ENCODE measurements at places on chromosomes 5 and 9.
A peak's percentile ranks its signal among the peaks of the same experiment; 100 is the strongest.

DNA sequence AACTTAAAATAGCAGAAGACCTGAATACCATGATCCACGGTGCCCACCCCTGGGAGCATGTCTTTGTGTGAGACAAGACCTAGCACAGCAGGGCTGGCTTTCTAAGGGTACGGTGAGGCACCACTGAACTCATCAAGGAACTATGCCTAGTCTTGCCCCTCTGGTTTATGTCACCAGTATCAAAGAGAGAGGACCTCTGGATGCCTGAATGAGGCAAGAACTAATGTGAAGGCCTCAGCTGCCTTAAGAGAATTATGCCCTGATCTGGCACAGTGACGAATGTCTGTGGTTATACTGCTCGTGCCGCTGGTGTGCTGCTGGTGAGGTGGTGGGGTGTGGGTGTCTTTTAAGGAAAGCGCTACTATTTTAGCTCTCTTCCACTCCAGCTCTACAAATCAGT lies 23.0 kb downstream of the NREP start:
- no peak for DNase-seq

DNA sequence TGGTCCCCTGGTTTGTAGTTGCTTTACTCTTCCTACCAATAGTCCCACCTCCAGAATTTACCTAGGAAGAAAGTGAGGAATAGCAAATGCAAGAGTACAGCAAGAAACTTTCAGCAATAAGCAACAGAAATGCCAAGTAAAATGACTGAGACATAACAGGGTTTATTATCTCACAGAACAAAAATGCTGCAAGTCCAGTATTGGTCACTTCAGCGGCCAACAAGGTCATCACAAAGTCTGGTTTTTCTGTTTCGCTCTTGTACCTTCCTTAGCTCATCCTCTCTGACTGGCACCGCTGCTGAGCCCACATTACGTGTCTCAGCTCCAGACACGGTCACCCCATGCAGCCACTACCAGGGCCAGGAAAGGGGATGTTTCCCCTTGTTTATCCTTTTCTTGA lies 82.7 kb downstream of the RFK start:
- no peak for DNase-seq

DNA sequence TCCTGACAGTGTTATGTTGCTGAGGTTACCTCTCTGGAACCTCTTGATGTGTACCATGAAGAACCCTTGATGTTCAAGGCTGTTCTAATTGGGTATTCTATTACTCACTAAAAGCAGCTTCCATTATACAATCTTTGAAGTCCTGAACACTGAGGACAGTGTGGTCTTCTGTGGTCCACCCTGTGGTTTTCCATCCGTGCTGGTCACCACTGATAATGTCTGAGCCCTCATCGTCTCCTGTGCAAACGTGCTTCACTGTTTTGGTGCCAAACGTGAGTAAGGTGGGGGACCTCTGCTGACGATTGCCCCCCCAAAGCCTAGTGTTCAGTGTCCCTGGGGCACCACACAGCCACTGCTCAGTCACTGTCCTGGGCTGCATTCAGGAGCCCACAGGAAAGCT lies 259.7 kb upstream of the ANKRD55 start:
- no peak for DNase-seq

DNA sequence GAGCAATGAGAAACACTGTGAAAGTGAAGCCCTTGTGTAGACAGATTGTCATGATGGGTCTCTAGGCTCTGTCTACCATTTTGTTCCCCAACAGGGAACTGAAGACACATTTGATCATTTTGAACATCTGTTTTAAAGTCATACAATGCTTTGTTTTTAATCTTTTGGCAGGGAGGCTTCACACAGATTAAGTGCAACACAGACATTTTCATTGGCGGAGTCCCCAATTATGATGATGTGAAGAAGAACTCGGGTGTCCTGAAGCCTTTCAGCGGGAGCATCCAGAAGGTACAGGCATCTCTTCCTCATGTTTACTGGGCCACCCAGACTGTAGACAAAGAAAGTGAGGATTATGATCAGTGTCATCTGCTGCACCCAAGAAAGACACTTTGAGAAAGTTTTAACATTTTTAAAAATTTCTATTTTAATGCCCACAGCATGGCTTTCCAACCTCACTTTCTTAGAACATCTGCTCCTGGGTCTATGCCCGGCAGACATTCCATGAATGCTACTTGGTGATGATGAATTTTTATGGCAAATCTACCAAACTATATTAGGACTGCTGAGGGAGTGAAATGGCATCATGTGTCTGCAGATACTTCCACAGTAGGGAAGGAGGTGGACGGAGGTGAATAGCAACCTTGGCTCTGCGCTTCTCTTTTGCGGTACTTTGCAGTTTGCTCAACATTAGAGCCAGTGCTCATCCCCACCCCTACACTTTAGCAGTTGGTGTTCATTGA lies 121.3 kb downstream of the LIFR start:
- DNase-seq: no peak

GRCh38 chr9:93094658-93095204 lies 1.3 kb upstream of the CARD19 start:
- DNase-seq: peak; percentile 80

GRCh38 chr9:37187292-37187691 lies 66.9 kb downstream of the ZCCHC7 start:
- peak; percentile 36 for DNase-seq

- DNase-seq: no peak
These were observed 169.8 kb downstream of the MAN2A1 start for GRCh38 chr5:109859537-109859936.

DNA sequence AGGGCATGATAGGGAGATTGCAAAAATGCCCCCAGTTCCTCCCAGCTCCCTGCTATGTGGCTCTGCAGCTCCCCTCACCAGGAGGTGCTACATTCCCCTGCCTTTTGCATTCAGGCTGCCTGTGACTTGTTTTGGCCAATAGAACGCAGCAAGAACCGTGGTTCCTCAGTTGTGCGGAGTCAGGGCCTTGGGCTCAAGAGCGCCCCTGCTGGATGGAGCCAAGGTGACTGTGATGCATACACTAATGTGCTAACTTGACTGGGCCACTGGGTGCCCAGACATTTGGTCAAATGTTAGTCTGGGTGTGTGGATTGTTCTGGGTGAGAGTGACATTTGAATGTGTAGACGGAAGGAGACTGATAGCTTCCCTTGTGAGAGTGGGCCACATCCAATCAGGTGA lies 123.3 kb upstream of the MVB12B start:
- peak; percentile 42 for DNase-seq

DNA sequence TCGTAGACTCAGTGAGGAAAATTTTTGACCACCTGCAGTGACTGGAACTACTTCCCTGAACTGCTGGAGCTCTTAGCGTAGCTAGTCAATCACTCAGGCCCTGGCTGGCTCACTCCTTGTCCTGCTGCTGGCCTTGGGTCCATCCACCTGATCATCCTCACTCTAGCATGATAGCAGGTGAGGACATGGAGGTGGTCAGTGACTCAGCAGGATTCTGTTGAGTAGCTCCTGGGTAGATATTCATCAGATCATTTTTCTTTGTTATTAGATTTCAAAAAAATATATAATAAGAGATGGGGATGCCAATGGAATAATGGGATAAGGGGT lies 25.0 kb upstream of the SEMA4D start:
- no peak for DNase-seq

- no peak for DNase-seq
These were observed 294.8 kb downstream of the ATPSCKMT start for GRCh38 chr5:9954869-9955268.

DNA sequence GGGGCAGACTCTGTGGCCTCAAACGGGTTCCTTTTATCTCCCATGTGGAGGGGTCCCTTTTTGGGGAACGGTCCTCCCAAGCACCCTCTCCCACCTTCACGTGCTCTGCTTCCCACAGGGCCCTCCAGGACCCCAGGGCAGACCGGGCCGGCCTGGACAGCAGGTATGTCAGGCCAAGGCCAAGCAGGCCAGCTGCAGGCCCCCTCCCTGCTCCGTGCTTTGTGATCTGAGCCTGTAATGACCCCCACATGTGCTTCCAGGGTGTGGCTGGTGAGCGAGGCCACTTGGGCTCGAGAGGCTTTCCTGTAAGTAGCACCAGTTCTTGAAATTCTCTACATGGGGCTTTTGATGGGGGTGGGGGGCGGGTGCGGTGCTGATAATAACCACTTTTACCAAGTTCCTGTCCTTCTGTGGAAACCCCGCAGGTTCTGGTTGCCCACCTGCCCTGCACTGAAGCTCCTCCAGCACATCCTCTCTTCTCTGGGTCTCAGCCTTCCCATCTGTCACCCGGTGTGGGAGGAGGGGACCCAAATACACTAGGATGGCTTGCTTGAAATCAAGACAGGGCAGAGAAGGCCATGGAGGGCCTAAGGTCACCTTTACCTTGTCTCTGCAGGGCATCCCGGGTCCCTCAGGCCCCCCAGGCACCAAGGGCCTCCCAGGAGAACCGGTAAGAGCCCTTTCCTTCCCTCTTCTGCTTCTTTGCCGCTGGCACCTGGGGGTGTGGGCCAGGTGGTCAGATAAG lies 57.9 kb upstream of the ORM1 start:
- no peak for DNase-seq

All from NB4 (cell line).